Endothelial cell (in vitro differentiated cells): ENCODE measurements at places on chromosomes 13 and 19. TPM values are rescaled to one million over a fixed set of nuclear protein-coding genes. Genes with fewer than 3 reads are reported as not detected.

DNA sequence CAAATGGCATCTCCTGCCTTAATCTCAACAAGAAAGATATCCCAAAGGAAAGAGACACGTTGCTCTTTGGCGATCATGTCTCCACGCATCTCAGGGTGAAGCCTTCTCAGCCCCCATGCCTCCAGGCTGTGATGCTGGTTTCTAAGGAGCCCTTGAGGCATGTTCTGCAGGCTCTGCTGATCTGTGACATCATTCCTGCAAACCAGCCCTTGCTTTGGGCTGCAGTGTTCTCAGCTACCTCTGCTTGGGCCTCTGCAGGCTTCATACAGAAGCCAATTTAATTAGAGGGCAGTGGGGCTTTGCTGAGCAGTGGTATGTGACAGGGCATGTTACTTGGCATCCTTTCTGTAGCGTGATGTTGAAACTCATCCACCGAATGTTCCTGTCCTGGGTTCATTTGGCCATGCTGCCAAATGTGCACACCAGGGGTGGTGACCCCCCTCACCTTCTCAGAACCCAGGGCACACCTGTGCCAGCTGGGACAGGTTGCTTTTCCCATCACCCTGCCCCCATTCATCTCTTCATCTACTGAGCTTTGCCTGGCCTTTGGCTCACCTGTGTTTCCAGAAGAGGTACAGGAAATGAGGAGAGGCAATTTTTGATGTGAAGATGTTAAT lies 230.9 kb downstream of the TEX29 start:
- DNase-seq: no peak

DNA sequence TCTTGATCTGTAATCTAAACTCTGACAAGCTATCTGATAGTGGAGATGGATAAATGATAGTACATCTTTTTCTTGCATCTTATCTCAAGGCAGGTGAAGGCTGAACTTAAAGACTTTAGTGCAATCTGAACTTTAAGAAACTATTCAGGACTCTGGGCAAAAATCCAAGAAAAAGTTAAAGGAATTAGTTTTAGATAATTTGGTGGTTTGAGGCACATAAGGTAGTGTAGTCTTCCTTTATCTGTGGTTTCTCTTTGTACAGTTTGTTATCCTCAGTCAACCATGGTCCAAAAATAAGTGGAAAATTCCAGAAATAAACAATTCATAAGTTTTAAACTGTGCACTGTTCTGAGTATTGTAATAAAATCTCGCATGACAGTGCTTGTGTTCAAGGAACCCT lies 172.9 kb downstream of the UGGT2 start:
- no peak for DNase-seq

GRCh38 chr13:100941377-100942368 lies 267.1 kb upstream of the TMTC4 start:
- no peak for DNase-seq

AMER2 gene
- total RNA-seq: 1.5 TPM

ZNF90 gene
- total RNA-seq: 16.7 TPM

- DNase-seq: no peak
These were observed 371.4 kb downstream of the UQCRFS1 start for GRCh38 chr19:28841531-28841930.

GRCh38 chr13:30504081-30504480 lies 38.3 kb upstream of the HMGB1 start:
- DNase-seq: no peak
